AG10803 (cell line): ENCODE measurements at places on chromosomes 12 and 14.

DNA sequence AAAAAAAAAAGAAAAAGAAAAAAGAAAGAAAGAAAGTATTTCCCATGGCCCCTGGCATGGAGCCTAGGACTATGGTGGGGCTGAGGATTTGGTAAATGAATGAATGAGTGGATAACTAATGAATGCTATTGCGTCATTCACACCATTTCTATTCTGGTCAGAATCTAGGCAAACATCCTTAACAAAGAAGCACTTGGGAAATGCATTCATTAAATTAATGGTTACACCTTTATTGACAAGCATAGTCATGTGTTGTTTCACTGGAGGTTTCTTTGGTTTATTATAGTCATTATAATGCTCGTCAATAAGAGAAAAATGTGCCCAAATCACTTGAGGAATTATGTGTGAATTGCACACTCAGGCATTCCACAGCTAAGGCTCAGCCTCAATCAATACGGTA, 13.6 kb upstream of the AQP2 start:
- peak; percentile 3 for DNase-seq

GRCh38 chr14:93219103-93219726, 12.2 kb downstream of the UBR7 start:
- DNase-seq: peak; percentile 67

DNA sequence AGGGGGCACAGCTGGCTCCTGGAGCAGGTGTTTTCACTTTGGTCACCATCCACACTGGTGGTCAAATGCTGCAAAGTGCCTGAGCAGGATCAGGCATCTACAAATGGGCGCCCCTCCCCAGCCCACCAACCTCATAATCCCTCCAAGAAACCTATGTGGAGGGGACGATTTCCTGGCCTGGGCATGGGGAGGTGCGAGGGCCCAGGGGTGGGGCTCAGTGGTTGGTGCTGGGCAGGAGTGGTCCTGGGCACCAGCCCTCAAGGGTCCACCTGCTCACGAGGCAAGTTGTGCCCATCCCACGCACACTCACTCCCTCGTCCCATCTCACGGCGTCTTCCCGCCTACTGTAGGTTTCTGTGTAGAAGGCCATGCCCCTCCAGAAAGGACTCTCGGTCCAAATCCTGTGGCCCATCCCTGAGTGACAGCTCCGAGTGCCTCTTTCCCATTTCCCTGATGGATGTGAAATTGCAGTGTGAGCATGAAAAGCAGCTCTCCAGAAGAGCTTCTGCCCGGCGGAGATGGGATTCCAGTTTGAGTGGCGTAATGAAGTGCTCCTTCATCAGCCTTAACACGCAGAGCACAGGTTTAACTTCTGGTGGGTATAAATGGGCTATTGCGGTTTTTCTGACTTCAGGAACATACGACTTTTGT, 36.9 kb downstream of the SLC15A4 start:
- DNase-seq: no peak

- DNase-seq: no peak
These were observed 360.8 kb downstream of the AEBP2 start for GRCh38 chr12:19799895-19800602.

GRCh38 chr12:2333491-2334195, 280.9 kb downstream of the CACNA1C start:
- no peak for DNase-seq

- DNase-seq: peak; percentile 98
These were observed 270.6 kb downstream of the PAWR start for GRCh38 chr12:79420146-79420618.

DNA sequence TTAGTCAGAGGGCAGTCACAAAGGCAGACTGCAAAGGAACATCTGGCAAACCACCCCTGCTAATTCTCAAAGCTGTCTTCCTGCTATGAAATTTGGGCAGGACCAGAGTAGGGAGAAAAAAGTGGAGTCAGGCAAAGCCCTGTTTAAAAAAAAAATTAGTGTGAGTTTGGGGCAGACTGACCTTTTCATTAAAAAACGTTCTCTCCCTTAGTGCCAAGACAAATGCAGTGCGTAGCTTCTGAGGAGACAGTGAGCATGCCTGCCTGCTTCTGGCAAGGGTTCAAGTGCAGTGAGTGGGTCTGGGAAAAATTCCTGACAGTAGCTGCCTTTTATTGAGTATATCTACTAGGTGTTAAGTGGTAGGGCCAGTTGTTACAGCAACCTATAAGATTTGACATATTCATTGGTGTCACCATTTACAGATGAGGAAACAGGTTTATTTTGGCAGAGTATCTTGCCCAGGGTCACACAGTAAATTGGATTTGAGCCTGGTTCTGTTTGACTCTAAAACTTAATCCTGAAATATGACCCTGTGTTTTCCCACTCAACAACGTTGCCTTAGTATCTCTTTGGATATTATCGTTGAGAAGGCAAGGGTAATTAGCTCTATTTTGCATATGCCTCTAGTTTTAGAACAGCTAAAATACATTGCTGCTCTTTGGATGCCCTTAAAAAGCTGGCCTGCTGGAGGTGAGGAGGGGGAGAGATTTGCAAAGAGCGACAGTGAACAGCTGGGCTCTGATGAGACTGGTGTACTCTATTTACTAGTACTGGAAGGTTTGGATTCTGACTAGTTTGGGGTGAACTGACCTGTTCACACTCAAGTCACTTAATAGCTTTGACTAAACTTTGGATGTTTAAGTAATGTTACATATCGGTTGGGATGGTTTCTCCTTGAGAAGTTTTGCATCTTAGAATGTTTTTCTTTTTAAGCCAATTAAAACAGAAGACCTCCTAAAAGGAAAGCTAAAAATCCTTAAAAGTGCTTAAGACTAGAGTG, 72.8 kb downstream of the PAPOLA start:
- DNase-seq: peak; percentile 80

DNA sequence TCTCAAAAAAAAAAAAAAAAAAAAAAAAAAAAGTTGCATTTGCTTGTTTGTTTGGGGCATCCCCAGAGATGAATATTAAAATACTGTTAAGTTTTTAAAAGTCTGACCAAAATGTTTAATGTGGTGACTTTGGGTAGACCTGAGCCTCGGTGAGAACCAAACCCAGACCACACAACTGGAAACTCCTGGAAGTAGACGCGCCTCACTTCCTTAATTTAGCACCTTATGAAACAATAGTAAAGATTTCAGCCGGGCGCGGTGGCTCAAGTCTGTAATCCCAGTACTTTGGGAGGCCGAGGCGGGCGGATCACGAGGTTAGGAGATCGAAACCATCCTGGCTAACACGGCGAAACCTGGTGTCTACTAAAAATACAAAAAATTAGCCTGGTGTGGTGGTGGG, 9.3 kb downstream of the NFKBIA start:
- DNase-seq: no peak

GRCh38 chr12:95942101-95942523, 302 bp downstream of the CCDC38 start:
- no peak for DNase-seq

DNA sequence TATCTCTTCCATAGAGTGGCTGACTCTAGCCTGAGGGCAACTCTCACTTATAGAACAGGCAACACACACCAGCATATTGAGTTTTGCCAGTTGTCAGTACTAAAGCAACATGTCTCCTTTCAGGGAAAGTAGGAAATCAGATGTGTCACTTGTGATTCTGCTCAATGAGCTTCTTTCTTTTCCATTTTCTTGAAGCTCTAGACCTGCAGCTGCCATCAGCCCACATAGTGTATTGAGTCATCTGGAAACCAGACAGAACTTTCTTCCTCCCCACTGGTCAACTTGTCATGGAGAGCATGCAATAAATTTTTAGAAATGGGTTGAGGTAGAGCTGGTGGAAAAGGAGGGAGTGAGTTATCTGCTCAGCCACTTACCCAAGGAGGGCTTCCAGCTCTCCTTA, 209.0 kb upstream of the PLEKHG7 start:
- DNase-seq: peak; percentile 3

- peak; percentile 15 for DNase-seq
These were observed 138.6 kb downstream of the PAWR start for GRCh38 chr12:79552192-79552591.

- DNase-seq: no peak
These were observed 127.8 kb downstream of the ANO2 start for GRCh38 chr12:5817246-5817645.

- peak; percentile 99 for DNase-seq
These were observed at the start of gene CYP46A1 for GRCh38 chr14:99683619-99684409. Gene CYP46A1, plus strand, starts transcription at chr14:99684298. Its CDS starts 120 bp downstream, at chr14:99684418.

GRCh38 chr14:74080820-74081460, 3.3 kb downstream of the ALDH6A1 start:
- DNase-seq: no peak

DNA sequence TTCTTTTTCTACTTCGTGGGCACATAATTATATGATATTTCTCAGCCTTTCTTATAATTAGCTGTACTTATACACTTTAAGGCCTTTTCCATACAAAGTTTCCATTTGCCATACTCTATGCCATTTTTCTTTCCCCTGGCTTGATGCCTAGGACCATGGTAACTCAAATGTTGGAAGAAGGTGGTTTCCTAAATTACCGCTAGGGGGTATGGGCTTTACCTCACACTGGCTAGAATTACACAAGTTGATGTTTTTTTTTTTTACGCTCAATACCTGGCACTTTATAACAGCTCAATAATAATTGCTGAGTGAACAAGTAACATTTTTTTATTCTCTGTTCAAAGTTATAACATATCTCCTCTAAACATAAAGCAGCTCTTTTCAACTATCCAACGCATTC, 306.8 kb upstream of the LRFN5 start:
- no peak for DNase-seq

DNA sequence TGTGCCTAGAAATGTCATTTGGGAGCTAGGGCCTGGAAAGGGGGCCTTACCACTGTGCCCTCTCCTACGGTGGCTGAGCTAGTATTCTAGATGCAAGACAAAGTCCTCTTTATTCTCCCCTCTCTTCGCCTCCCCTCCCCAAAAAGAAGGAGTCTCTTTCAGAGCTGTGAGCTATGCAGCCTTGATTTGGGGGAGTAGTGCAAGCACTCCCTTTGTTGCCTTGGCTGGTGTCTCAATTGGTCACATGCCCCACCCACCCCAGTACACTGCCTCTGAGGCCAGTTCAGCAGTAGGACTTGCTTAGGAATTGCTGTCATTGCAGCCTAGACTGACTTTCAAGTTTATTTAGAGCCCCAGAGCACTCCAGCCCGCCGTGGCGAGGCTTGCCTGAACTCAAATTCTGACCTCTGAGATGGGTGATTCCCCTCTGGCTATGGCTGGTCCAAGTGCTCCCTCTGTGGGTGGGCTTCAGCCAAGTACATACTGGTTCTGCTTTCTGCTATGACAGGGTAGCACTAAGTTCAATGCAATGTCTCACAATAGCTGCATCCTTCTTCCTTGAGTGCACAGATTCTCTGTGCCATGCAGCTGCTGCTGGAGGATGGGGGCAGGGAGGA, 37.0 kb upstream of the FBXO33 start:
- peak; percentile 2 for DNase-seq

DNA sequence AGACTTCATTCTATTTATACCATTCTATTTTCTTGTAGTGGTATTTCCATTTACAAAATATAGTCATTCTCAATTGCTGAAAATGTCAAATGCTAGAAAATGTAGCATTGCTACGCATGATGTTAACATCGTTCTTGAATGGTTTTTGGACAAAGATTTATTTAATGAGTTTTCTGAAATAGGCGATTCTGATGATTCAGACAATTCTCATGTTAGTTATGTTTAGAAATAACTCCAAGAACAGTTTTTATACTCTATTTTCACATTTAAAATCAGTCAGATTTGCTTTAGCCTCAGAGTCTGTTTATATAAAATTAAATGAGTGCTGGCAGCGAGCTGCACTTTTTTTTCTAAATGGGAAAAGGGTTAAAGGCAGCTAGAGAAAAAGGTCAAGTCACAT, 414.8 kb upstream of the MGAT4C start:
- DNase-seq: no peak

GRCh38 chr12:58105225-58106119, 164.1 kb downstream of the ATP23 start:
- DNase-seq: peak; percentile 4

- DNase-seq: peak; percentile 1
These were observed 52.3 kb upstream of the CCND2 start for GRCh38 chr12:4221258-4221620.

DNA sequence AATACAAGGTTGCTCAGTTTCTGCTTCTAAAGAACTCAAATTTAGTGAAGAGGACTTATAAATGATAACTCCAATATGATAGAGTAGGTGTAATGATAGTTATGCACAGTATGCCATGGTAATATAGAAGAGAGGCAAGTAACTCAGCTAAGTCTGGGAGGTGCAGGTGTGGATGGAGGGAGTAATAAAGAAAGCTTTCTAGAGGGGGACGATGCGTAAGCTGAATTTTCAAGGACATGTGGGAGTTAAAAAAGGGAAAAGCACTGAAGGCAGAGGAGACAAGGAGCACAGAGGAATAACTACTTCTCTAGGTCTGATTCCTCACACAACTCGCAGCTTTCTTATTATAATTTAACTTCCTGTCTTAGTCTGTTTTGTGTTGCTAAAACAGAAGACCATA, 49.1 kb upstream of the ZDHHC17 start:
- no peak for DNase-seq

- peak; percentile 46 for DNase-seq
These were observed 32.8 kb downstream of the CCER1 start for GRCh38 chr12:90922145-90922627.

DNA sequence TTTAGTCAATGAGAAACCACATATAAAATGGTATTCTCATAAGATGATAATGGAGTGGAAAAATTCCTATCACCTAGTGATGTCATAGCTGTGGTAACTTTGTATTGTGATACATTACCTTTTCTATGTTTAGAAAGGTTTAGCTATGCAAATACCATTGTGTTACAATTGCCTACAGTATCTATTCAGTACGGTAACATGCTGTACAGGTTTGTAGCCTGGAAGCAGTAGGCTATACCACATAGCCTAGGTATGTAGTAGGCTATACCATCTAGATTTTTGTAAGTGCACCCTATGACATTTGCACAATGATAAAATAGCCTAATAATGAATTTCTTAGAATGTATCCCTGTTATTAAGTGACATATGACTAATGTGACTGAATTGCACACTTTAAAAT, 50.5 kb upstream of the CCDC196 start:
- DNase-seq: no peak

DNA sequence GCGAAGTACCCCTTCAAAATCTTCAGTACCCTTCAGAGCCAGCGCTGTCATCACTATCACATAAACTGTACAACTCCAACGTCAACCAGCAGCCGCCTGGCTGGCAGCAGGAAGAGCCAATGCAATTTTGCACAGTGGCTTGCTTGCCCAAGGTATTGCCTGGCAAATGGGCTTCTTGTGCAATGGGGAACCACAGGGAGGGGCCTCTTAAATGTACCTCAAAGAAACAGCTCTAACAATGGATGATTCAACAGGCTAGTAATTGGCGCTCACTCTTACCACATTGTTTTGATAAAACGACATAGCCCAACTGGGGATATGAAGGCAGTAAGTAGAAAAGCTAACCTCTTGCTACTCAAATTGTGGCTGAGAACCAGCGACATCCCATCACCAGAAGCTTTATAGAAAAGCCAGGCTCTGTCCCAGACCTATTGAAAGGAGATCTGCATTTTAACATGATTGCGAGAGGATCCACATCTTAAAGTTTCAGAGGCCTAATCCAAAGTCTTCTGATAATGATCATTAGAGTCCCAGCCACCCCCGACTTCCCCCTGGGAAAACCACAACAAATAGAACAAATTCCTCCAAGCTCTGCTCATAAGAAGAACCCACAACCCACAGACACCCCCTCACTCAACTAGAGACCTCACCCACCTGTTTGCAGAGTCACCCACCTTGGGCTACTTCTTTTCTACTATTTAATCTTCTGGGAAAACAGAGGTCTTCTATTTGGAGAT, 125.3 kb upstream of the HIF1A start:
- DNase-seq: peak; percentile 96
